Right lobe of liver (tissue), 6 donors: ENCODE measurements at places on chromosomes 6 and 20. TPM values are rescaled to one million over a fixed set of nuclear protein-coding genes. Genes with fewer than 3 reads are reported as not detected.

The THBS2 gene
- total RNA-seq = 2.7 TPM

DNA sequence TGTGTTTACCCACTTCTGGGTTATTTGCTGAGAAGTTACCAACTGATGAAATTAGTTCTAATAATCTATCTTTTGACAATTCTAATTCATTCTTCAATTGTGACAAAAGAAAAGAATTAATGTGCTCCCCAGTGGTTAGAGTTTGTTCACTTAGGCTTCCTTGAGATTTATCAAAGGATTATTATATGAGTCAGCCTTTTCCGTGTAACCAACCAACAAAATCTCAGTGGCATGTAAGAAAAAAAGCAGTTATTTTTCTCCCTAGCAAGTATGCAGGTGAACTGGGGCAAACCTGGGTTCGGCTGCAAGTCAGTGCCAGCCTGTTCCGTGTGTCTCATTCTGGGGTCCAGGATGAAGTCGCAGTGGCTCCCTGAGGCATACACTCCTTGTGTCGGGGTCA lies 28.8 kb upstream of the HIVEP1 start:
- DNase-seq = no peak
- H3K4me1 ChIP-seq = no peaks in the 10 kb centered on the region
- H3K27me3 ChIP-seq = no peaks in the 10 kb centered on the region

DNA sequence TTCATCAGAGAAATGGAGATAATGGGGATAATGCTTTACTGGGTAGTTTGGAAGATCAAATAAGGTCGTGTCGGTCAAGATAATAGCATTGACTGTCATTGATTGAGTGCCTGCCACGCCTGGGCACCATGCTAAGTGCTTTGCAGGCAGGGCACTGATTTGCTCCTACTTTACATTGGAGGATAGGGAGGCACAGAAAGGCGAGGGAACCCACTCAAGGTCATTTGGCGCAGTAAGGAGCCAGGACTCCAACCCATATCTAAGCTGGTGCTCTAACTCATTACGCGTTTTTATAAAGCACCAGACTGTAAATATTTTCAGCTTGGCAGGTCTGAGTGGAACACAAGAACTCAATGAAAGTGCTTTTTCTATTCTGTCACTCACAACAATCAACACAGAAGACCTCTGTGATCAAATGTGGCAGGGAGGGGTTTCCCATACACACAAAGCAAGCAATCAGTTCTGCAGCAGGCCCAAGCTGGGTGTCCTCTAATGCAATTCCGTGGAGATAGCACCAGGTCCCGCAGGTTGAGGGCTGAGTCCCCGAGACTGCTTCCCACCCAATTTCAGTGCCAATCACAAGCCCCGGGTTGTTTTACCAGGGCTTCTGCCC lies 373.6 kb downstream of the CDH26 start:
- H3K27me3 ChIP-seq = no peaks in the 10 kb centered on the region
- H3K27ac ChIP-seq = no peak overlapping the region
- no peak for DNase-seq
- no peak overlapping the region for H3K4me3 ChIP-seq
- H3K36me3 ChIP-seq = no peaks in the 10 kb centered on the region
- no peaks in the 10 kb centered on the region for H3K4me1 ChIP-seq

DNA sequence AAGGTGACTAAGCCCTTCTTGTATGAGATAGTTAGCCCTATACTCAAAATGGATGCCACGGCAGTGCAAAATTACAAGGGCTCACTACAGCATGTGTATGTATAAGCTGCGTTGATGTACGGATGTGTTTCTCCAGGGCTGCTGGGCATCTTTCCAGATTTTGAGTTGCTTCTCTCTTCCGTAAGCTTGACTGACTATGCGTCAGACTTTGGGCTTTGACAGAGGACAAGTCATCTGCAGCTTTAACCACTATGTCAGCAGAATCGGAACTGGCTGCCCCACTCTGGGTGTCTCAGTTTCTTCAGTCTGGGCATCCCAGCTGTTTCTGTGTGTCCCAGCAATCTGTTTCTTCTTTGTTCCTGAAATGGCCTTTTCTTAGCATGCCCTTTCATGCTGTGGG lies 241.6 kb downstream of the BTBD3 start:
- no peaks in the 10 kb centered on the region for H3K36me3 ChIP-seq
- H3K27me3 ChIP-seq = no peaks in the 10 kb centered on the region
- H3K27ac ChIP-seq = no peak overlapping the region

The ERGIC3 gene
- 88.9 TPM for total RNA-seq

The JPH2 gene
- total RNA-seq = 0.10 TPM

DNA sequence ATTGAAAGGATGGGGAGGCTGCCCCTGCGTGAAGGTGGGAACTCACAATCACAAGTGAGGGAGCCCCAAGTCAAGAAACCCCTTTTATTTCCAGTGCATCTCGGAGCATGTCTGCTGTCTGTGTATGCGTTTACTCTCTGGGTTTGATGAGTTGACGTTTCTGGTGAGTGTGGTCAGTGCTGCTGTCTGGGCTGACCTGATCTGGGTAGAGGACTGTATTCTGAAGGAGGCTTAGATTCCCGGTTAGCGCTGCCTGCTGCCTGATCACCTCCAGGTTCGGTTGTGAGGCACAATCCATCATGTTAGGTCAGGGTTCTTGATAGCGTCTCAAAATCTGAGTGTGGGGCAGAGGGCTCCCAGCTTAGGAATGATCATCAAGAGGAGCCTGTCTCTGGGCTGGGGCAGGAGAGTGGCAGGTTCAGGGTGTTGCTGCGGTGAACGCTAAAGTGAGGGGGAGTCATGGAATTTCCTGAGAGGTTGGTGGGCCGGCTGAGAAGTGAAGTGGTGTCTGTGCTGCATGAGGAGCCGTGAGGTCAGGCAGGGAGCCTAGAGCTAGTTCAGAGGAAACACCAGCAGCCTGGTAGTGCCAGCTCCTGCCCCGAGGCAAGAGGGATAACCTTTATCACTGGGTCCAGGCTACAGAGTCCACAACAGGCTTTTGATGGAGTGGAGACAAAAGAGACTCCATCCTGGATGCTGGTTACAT lies 225.3 kb upstream of the CST7 start:
- no peaks in the 10 kb centered on the region for H3K4me1 ChIP-seq
- H3K27ac ChIP-seq = no peak overlapping the region
- no peaks in the 10 kb centered on the region for H3K27me3 ChIP-seq
- no peak overlapping the region for H3K4me3 ChIP-seq
- no peaks in the 10 kb centered on the region for H3K36me3 ChIP-seq

DNA sequence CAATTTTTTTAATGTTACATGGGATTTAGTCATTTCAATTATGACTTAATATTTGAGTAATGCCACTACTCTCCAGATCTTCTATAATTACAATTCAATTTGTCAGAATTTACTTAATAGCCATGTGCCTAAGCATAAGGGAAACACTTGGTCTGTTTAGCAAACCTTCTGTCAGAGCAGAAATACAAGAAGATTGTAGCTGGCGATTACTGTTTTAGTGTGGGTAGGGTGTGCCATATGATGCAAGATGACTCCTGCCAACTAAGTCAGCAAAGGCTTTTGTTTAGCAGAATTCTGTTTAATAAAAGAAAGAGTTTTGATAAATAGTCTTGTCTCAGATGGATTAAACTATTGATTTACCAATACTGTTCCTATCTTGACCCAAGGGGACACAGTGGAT lies 455.4 kb downstream of the RNF144B start:
- no peaks in the 10 kb centered on the region for H3K4me1 ChIP-seq
- no peak overlapping the region for H3K4me3 ChIP-seq
- H3K27ac ChIP-seq = no peak overlapping the region
- no peak for DNase-seq
- no peaks in the 10 kb centered on the region for H3K36me3 ChIP-seq

DNA sequence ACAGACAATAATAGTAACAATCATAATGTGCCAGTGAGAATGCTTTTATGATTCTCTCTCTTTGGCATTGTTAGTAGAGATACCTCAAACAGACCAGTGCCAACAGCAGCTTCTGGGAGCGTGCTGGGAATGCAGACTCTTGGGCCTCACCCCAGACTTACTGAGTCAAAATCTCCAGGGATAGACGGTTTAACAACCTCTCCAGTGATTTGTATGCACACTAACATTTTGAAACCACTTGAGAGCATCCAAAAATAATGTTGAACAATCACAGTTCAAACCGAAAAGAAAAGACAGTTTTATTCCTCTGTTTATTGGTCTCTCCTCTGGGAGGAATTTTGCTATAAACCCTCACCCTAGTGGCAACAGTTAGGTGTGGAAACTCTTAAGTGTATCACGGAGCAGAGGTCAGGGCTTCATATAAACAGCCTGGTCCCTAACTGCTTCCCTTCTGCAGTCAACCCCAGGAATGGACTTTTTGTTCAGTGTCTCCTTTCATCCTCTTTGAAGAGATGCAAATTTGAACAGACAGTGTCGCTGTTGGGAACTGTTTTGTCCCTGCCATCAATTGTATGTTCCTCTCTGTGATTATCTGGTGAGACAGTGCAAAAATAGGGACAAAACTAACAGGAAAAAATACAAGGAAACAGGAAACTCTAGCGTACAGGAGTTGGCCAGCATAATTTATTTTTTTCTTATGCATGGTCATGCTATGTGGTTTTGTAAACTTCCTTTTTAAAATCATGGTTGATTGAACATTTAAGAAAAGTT lies 162.4 kb upstream of the BTBD3 start:
- H3K4me3 ChIP-seq = no peak overlapping the region
- no peaks in the 10 kb centered on the region for H3K4me1 ChIP-seq
- DNase-seq = no peak
- H3K36me3 ChIP-seq = no peaks in the 10 kb centered on the region
- no peak overlapping the region for H3K27ac ChIP-seq

The BHLHE23 gene
- not detected for total RNA-seq

DNA sequence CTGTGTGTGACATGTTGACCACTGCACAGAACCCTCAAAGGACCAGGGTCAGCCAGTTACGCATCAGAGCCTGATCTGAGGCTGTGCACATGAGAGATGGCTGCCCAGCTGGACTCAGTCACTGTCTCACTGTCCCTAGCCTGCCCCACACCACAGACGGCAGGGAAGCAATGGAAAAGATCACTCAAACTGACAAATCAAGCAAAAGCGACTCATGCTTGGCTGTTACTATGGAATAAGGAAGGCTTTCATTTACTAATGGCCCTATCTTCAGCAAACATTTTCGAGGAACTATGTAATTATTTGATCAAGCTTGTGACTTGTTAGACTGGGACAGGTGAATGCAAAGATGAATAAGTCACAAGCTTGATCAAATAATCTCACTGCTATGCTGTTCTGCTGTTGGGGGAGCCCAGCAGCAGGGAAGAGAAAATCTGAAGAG lies 137.0 kb downstream of the SLC23A2 start:
- H3K27me3 ChIP-seq = no peaks in the 10 kb centered on the region
- no peak overlapping the region for H3K27ac ChIP-seq
- no peak overlapping the region for H3K4me3 ChIP-seq
- no peaks in the 10 kb centered on the region for H3K4me1 ChIP-seq

DNA sequence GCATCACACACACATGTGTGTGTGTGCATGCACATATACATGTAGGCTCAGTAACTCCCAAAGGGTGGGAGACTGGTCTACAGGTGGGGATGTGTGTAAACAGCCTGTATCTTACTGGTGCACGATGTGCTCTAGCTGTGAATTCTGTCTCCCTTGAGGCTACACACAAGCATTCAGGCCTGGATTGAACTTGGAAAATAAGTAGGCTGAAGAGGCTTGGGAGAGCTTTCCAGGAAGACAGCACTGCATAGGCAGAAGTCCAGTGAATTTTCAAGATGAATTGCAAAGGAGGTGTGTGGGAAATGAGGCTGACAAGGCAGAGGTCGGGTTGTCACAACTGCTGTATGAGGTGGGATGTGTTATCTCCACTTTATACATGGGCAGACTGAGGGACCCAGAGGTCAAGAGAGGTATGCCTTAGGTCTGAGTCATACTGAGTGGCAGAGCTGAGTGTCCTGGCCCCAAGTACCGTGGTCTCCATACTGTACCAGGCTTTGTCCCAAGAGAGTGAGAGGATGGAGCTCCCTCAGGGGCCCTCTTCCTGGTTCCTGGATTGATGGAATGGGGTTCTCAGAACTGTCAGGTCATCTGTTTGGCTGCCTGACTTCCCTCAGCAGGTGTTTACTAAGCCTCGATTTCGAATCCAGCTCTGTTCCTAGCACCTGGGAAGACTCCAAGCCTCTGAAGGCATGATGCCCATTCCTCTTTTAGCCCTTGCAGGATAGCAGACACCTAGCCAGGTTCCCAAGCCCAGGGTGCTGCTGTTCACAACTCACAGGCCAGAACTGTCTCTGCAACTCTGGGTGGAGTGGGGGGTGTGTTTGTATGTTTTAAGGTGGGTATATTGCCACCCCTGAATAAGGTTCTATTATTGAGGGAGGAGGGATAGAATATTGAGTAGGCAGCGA lies 14.4 kb downstream of the SNPH start:
- DNase-seq = no peak
- no peak overlapping the region for H3K27ac ChIP-seq
- H3K36me3 ChIP-seq = no peaks in the 10 kb centered on the region
- no peaks in the 10 kb centered on the region for H3K27me3 ChIP-seq
- no peaks in the 10 kb centered on the region for H3K4me1 ChIP-seq
- H3K4me3 ChIP-seq = no peak overlapping the region

DNA sequence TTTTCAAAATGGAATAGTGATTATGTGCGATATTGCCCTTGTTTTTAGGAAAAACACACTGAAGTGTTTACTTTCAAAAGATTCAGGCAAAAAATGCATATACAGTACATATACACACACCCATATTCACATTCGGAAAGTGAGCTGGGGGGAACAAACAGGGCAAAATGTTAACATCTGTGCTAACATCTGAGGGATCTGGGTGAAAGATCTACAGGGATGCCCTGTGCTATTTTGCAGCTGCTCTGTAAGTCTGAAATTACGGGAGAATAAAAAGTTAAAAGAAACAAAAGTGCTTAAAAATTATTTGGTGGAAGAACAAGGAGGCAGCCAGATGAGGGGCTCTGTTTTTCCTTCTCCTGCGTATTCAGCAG lies 860 bp downstream of the CST3 start:
- peaks cover 3% of the 10 kb centered on the region for H3K36me3 ChIP-seq
- no peaks in the 10 kb centered on the region for H3K27me3 ChIP-seq
- H3K4me3 ChIP-seq = peak overlapping the region; percentile 95
- H3K27ac ChIP-seq = peak overlapping the region; percentile 94
- DNase-seq = no peak

The CCM2L gene
- total RNA-seq = 0.61 TPM

- H3K4me3 ChIP-seq = no peak overlapping the region
- H3K36me3 ChIP-seq = no peaks in the 10 kb centered on the region
- H3K27ac ChIP-seq = no peak overlapping the region
- no peak for DNase-seq
Measured at GRCh38 chr6:133128191-133128590, 113.0 kb upstream of the EYA4 start.

The ABHD16B gene
- not detected for total RNA-seq

DNA sequence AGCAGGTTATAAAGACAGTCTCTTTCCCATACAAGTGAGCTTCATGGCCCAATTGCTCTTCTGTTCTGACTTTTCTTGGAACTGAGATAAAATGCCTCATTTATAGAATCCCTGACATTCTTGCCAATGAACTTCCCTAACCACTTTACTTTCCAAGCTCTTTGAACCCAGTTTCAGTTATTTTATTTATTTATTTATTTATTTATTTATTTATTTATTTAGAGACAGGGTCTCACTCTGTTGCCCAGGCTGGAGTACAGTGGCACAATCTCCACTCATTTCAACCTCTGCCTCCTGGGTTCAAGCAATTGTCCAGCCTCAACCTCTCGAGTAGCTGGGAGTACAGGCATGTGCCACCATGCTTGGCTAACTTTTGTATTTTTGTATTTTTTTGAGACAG lies 138.5 kb upstream of the ZNF184 start:
- no peaks in the 10 kb centered on the region for H3K27me3 ChIP-seq
- H3K27ac ChIP-seq = no peak overlapping the region
- DNase-seq = no peak
- no peaks in the 10 kb centered on the region for H3K36me3 ChIP-seq
- H3K4me3 ChIP-seq = no peak overlapping the region
